Activated T-cell treated with anti-CD3 and anti-CD28 coated beads for 1 hour (primary cell): ENCODE measurements at places on chromosomes 7 and 10.

- DNase-seq: no peak
Measured at GRCh38 chr10:81130014-81130413, 592.3 kb downstream of the SH2D4B start.

DNA sequence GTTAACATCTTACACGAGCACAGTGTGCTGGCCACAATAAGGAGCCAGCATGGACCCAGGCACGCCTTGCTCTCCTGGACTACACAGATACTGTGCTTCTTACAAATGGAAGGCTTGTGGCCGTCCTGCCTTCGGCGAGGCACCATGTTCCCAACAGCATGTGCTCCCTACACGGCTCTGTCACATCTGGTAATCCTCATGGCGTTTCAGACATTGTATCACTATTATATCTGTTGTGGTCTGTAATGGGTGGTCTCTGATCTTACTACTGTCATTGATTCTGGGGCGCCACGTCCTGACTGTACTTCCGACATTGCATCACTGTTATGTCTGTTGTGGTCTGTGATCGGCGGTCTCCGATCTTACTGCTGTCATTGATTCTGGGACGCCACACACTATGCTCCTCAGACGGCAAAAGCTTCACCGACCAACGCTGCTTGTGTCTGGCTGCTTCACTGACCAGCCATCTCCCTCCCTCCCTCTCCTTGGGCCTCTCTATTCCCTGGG, 195.4 kb downstream of the MAD1L1 start:
- DNase-seq: no peak

DNA sequence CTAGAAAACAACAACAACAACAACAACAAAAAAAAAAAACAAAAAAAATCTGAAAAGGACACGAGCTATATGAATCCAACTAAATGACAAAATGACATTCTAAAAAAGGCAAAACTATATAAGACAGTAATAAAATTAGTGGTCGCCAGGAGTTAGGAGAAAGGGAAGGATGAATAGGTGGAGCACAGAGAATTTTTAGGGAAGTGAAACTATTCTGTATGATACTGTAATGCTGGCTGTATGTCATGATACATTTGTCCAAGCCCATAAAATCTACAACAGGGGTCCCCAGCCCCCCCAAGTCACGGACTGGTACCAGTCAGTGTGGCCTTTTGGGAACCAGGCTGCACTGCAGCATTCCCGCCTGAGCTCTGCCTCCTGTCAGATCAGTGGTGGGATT, 2.8 kb upstream of the PUS7 start:
- no peak for DNase-seq

DNA sequence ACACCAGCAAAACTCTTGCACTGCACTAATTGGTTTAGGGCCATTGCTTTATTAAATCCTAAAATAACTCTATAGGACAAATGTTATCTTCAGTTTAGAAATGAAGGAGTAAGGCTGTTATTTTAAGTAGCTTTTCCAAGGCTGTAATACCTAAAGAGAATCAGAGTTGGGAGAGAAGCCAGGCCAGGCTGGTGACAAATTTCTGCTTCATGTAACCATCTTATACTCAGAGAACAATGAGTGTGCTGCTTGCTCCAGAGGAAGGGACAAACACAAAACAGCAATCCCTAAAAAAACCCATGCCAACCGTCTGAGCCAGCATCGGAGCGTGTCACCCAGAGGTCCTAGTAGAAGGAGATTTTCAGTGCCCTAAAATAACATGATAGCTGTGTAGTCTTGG, 49.7 kb upstream of the TARP start:
- DNase-seq: no peak

- DNase-seq: no peak
Measured at GRCh38 chr10:76882796-76883195, 754.8 kb downstream of the KCNMA1 start.

DNA sequence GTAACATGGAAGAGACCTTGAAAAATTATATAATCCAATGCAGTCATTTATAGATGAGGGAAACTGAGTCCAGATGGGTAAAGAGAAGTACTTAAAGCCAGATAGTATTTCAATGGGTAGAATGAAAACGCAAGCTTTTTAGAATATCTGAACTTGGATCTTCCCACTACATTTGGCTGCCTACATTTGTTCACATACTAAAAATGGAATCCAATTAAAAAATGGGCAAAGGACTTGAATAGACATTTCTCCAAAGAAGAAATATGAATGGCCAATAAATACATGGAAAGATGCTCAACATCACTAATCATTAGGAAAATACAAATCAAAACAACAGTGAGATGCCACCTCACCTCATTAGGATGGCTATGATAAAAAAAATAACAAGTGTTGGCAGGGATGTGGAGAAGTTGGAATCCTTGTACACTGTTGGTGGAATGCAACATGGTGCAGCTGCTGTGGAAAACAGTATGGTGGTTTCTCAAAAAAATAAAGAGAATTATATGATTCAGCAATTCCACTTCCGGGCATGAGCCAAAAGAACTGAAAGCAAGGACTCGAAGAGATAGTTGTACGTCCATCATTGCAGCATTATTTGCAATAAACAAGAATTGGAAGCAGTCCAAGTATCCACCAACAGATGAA, 188.0 kb downstream of the FRMD4A start:
- no peak for DNase-seq

- no peak for DNase-seq
Measured at GRCh38 chr7:69992938-69993337, 394.7 kb downstream of the AUTS2 start.

GRCh38 chr7:71857338-71857737, 554.8 kb downstream of the CALN1 start:
- no peak for DNase-seq

- no peak for DNase-seq
Measured at GRCh38 chr10:6622921-6623320, 42.8 kb upstream of the PRKCQ start.

GRCh38 chr10:128018236-128018635, 108.0 kb downstream of the MKI67 start:
- DNase-seq: no peak

- no peak for DNase-seq
Measured at GRCh38 chr10:95214793-95215192, 20.8 kb downstream of the ACSM6 start.
